ENCODE measurements at places on chromosomes 11 and 22.

DNA sequence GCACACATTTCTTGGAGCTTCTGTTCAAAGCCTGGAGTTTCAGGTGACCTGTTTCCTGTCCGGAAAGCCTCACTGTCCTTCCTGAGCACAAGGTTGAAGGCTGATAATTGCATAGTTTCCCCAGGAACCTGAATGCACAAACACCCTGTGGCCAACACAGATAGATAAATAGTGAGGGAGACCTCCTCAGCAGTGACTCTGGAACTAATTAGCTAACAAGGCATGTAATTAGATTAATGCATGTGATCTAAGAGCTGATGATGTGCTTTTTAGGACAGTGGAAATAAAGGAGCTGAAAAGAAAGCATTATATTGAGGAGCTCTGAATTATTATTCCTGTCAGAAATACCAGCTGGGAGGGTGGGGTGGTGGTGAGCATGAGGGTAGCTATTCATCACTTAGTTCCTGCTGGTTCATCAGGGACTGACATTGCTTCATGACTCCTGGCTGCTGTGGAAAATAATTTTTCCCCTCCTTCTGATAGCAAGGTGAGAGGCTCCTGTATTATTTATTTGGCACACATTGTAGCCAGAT is 101.1 kb downstream of the NELL1 start:
- no peak overlapping the region for H3K27ac ChIP-seq
- H3K27me3 ChIP-seq: no peaks in the 10 kb centered on the region
- H3K36me3 ChIP-seq: no peaks in the 10 kb centered on the region

GRCh38 chr11:74397501-74398243 is 561 bp downstream of the PGM2L1 start:
- peaks cover 18% of the 10 kb centered on the region for H3K4me1 ChIP-seq
- no peaks in the 10 kb centered on the region for H3K27me3 ChIP-seq
- H3K36me3 ChIP-seq: no peaks in the 10 kb centered on the region
- peak overlapping the region; percentile 87 for H3K27ac ChIP-seq
- peak overlapping the region; percentile 93 for H3K4me3 ChIP-seq

GRCh38 chr11:42465623-42466022 is 846.2 kb upstream of the API5 start:
- H3K4me3 ChIP-seq: no peak overlapping the region
- no peak for DNase-seq
- H3K4me1 ChIP-seq: no peaks in the 10 kb centered on the region
- no peaks in the 10 kb centered on the region for H3K27me3 ChIP-seq

- peak overlapping the region; percentile 40 for H3K4me3 ChIP-seq
- H3K27me3 ChIP-seq: no peaks in the 10 kb centered on the region
- peaks cover 21% of the 10 kb centered on the region for H3K4me1 ChIP-seq
- H3K27ac ChIP-seq: peak overlapping the region; percentile 76
- DNase-seq: no peak
- H3K36me3 ChIP-seq: peaks cover 47% of the 10 kb centered on the region
Measured at GRCh38 chr11:117199916-117200812, 994 bp downstream of the TAGLN start.

Measured in suprapubic skin (tissue), 4 donors.